ENCODE measurements at places on chromosomes 12 and 14.

DNA sequence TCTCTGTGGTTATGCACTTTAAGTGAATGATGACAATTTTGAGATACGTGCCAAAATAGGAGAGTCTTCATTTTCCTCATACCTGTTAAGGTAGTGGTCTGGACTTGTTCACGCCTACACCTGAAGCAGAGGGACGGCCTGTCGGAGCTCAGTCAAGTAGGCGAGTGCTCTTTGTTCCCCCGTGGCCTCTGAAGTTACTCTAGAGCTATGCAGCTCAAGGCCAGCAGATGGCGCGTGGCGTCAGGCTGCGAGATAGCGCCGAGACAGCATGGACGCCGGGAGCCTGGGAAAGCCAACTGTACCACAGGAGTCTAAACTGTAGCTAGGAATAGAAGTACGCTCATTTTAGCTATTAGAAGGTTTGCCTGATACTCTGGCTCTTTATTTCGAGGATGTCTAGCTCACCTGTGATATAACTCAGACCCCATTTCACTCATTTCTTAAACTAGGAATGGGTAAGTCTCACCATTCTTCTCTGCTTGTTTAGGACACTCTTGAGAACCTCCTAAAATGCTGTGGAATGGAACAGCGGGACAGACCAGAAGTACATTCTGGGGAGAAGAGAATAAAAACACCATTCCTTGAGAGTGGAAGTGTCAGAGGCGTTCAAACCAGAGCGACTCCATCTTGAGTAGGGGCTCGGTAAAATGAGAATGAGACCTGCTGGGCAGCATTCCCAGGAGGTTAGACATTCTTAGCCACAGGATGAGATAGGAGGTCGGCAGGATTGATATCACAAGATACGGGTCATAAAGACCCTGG is 267.4 kb upstream of the HMGA2 start:
- peak; percentile 87 for DNase-seq

DNA sequence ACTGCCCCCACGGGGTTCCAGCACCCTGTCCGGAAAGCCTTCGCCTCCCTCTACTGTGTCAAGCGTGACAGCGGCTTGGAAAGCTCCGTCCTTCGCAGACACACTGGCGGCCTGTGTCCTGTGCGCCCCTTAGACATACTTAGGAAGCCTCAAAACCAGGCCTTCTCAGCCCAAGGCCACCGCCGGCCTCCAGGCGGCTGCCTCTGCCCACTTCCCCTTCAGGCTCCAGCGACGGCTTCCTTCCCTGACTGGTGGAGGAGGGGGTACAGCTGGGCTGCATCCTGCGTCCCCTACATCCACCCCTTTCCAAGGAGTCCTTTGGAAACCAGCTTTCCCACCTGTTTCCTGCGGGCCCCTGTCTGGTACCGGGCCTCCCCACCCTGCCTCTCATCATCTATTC is 2.5 kb upstream of the CACNA2D4 start:
- no peak for DNase-seq

DNA sequence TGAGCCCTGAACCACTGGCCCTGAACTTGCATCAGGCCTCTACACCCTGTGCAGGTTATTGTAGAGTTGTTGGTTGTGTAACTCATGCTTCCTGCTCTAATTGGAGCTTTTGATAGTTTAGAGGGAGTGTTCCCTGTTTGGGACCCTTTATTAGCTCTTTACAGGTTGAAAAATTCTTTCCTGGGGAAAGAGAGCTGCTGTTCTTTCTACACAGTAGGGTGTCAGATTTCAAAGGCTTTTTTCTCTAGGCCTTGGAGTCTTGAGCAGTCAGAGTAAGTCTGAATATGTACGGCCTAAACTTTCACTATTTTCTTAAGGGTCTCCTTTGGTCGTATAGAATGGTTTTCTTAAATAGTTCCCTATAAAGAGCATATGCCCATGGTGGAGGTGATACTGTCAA is 60.8 kb upstream of the NEDD1 start:
- DNase-seq = no peak

DNA sequence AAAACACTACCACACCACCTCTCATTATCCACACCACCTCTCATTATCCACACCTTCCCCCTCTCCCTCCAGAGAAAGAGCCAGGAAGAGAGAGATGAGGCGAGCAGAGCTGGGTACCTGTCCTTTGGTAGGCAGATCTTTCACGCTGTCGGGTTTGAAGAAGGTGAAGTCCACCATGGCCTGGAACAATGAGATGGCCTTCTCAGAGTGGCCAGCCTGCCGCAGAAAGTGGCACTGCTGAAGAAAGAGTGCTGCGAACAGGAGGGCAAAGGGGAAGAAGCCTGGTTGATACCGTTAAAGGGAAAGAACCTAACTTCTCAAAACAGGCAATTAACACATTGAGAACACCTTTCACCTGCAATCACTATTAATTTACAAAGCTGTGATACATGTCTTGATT is 30.6 kb downstream of the NRDE2 start:
- no peak for DNase-seq

DNA sequence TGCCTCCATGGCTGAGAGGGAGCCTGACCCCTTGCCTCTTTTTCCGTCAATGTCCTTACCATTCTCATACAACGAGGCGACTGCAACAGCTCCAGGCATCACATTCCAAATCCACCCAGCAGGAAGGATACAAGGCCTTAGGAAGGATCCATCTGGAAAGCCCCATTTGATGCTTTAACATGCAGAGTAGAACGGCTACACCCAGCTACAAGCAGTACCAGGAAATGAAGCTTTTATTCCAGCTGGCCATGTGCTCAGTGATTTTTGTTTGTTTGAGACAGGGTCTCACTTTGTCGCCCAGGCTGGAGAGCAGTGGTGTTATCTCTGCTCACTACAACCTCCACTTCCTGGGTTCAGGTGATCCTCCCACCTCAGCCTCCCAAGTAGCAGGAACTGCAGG is 124.8 kb downstream of the TMEM132D start:
- DNase-seq = no peak

DNA sequence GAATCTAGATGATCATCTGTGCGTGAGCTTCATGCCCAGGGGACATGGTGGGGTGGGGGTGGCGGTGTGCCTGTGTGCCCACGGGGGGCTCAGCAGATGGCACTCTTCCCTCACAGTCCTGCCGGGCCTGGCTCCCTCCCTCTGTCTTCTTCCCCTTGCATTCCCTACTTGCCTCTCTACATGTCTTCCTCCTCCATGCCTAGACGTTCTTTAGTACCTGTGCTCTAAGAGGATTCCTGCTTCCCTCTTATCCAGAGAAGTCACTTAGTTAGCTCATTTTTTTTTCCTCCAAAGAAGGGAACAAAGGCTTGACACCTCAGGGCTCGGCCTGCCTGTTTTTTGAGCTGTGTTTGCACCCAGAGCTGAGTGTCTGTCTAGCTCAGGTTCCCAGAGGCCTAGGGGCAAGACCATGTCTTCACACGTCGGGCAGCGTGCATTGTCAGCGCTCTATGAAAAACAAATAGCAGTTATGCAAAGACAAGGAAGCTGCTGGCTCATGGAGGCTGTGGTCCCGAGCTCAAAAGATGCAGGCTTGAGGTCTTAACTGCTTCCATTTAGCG is 48.8 kb downstream of the NINJ2 start:
- peak; percentile 51 for DNase-seq

DNA sequence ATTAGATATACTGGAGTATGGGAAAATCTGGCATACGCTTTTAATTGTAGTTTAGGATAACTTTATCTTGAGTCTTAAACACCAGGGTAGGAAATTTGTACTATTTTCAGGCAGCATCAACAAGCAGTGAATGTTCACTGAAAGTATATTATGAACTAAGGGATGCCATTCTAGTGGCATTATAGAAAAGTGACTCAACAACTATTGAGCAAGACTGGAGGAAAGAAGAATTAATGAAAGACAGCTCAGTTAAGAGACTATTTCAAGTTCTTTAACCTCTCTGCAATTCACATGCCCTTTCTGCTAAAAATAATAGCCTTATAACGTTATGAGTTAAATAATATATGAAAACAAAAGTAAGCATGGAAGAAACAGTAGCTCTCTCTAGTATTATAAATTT is 343.1 kb downstream of the FSCB start:
- no peak for DNase-seq

Measured in lung microvascular endothelial cell (primary cell).